Stimulated activated CD4-positive, alpha-beta T cell treated with anti-CD3 and anti-CD28 coated beads, Interleukin-4, amount 100 ng/mL, for 24 hours (primary cell): ENCODE measurements at places on chromosomes 4 and X.

- no peak for DNase-seq
Measured at GRCh38 chr4:186216465-186217024, 10.8 kb upstream of the KLKB1 start.

GRCh38 chrX:31279359-31279758 lies 207.5 kb upstream of the FTHL17 start:
- DNase-seq, result no peak

DNA sequence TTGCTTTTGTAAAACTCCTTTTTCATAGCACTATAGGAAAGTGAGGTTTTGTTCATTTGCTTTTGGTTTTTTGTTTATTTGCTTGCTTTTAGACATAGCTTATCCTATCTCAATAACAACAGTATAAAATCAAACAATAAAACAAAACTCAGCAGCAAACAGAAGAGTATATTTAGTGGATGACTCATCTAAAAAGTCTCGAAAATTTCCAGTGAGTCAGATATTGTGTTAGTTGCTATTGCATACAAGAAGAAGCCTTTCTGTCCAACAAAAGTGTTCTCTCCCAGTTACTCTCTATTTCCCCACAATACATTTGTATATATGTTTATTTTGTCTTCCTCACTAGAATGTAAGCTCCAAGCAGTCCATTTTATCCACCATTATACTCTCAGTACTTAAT lies 36.0 kb upstream of the NPNT start:
- DNase-seq, result no peak

- DNase-seq, result no peak
Measured at GRCh38 chrX:39613482-39613995, 484.2 kb downstream of the BCOR start.

GRCh38 chr4:80948995-80949394 lies 81.5 kb upstream of the BMP3 start:
- DNase-seq, result no peak

GRCh38 chr4:17565846-17566245 lies 11.2 kb upstream of the LAP3 start:
- DNase-seq, result no peak

DNA sequence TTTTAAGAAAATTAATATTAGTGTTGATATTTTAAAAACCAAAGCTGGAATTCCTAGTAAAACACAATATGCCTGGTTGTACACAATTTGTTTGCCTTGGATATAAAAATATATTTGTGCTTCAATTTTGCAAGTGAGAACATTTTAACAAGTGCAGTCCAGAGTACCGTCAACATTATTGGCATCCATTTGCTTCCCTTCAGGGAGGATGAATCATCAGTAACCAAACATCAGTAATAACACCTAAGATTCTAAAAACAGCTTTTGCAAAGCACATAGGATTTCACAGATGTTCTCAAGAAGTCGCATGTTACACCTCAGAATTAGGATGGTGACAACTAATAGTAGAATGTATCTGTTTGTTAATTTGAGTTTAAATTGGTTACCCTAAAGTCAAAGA lies 262.6 kb upstream of the BMP3 start:
- DNase-seq, result no peak

DNA sequence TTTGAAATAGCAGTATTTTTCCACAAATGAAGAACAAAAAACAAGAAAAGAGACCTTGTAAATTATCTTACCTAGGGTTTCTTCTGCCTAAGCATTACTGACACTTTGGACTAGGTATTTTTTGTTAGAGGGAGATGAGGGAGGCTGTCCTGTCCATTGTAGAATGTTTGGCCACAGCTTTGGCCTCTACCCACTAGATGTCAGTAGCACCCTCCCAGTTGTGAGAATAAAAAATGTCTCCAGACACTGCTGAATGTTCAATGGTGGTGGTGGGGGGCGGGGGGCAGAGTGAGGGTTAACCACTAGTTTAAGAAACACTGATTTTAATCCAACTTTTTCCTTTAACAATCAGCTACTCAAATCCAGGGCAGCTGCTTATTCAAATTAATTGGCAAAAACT lies 25.8 kb downstream of the OTUD4 start:
- no peak for DNase-seq
